ENCODE measurements at places on chromosomes 12 and 14.
A peak's percentile ranks its signal among the peaks of the same experiment; 100 is the strongest.

DNA sequence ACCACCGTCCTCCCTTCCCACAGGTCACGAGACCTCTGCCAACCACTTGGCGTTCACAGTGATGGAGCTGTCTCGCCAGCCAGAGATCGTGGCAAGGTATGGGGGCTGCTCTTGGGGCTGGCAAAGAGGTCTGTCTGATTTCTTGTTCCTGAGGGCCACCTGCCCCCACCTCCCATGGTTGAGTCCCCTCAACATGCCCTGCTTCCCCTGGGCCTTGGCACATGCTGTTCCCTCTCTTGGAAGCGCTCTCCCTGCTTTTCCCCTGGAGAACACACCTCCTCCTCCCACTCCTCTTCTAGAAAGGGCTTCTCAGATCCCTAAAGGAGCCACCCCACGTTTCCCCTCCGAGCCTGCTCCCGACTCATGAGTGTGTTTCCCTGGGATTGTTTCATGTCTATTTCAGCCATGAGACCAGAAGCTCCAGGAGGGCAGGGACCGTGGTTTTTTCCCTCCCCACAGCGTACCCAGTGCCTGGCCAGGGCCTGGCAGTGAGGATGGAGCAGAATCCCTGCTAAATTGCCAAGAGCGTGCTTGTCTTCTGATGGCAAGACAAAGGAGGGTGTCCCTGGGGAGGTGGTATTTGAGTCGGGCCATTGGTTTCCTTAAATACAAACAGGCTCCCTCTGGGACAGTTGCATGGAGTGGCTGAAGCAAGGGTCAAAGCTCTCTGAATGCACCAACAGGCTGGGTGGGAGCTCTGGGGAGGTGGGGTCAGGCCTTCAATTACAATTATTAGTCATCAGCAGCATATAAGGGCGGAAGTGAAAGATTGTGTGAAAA is 34.1 kb downstream of the CYP46A1 start:
- no peak for DNase-seq

DNA sequence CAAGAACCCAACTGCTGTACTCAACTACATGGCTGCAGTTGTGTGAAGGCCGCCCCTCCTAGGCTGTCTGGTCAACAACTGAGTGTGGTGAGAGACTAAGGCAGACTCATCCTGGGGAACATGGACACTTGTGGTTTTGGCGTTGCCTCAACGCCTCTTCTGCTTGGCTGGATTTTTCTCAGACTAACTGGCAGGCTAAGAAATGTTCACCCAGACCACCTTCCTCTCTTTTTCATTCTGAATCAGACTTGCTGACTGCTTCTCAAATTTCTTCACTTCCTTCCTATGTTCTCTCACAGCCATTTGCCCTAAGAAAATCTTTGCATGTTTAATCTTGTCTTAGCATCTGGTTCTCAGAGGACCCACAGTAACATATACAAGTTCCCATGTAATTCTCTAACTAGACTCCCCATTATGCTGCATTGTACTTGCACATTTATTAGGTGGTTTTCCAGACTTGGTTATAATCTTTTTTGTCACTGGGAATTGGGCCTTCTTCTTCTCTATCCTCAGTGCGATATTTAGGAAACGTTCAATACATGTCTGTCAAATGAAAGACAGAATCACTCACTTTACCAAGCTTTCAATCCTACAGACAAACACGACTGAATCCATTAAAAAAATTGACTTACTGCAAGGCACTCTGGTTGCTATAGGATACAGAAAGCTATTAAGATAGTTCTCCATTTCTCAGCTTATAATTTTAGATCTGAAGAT is 327.6 kb downstream of the CCER1 start:
- no peak for DNase-seq

GRCh38 chr14:47226877-47227520 is 448.4 kb downstream of the MDGA2 start:
- no peak for DNase-seq

DNA sequence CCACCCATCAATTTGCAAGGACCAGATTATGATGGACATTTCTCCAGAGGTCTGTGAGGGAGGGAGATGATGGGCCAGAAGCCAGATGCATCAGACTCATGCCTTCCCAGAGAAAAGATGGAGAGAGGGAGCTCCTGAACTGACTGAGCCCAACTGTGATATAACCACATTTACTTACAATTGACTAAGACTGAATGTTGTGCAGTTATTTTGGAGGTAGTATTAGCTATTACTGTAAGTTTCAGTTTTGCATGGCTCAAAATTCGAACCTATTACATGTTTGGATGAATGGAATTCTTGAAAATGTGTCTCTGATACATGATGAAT is 211.1 kb upstream of the SFSWAP start:
- DNase-seq = no peak

DNA sequence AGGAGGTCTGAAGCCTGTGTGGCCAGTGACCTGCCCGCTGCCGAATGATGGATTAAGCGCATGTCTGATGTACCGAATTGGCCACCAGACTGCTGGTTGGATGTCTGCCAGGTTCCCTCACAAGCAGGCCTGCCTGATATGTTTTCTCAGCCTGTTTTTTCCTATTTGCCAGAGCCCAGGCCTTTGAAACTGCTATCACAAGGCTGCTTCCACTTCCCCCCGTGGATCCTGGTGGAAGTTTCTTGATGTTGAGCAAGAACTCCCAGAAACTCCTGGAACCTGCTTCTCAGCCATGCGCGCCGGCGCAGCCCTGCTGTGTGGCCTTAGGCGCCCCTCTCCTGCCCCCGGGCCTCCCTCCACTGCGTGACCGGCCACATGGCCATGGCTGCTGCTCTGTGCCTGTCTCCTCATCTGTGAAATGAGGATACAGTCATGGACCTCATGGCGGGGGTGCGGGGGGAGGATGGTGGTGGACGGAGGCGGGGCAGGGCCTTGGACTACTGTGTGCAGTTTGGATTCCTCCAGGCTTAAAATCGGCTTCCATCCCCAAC is 56.6 kb downstream of the CALM1 start:
- DNase-seq = no peak

- DNase-seq = no peak
These were observed 153.4 kb downstream of the EFCAB11 start for GRCh38 chr14:89801136-89801535.

GRCh38 chr12:33054371-33054770 is 157.8 kb upstream of the PKP2 start:
- no peak for DNase-seq

DNA sequence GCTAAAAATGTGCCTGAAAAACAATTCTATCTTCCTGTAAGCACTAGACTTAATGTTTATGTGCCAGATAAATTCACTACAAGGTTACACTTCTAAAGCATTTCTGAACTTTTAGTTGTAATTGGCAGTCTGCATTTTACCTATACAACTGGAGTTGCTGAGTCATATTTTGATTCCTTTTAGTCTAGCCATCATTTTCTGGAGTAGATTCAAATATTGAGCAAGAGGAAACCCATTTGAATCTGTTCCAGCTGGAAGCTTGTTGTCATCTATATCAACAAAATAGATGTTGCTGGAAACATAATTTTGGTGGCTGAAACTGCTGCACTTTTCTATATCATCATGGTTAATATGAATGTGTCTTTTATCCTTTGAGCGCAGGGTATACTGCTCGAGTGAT is 122.2 kb upstream of the CCDC175 start:
- DNase-seq = no peak

- DNase-seq = no peak
These were observed 1.8 kb upstream of the CKAP4 start for GRCh38 chr12:106249411-106250135.

DNA sequence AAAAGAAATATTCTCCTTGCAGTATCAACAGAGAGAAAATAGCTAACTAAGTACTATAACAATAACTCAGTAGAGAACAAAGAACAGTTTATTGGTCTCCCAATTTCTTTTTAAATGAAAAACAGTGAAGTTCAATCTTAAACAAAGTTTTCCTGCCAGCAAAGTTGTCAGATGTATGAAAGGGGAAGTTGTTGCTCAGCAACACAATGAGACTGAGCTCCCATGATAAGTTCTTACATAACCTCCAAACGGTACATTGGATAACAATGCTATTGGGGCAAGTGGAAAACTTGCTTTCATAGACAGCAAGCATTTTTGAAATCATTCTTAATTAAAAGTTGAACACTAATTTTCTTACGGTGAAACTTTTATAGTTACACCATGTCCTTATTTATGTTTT is 94.9 kb downstream of the ALG10B start:
- DNase-seq = no peak

- no peak for DNase-seq
These were observed 40.9 kb downstream of the CCDC85C start for GRCh38 chr14:99562856-99563748.

GRCh38 chr12:49223122-49223521 is 34.2 kb upstream of the TUBA1A start:
- DNase-seq = no peak

- DNase-seq = no peak
These were observed 35.1 kb downstream of the ST8SIA1 start for GRCh38 chr12:22299294-22299912.

DNA sequence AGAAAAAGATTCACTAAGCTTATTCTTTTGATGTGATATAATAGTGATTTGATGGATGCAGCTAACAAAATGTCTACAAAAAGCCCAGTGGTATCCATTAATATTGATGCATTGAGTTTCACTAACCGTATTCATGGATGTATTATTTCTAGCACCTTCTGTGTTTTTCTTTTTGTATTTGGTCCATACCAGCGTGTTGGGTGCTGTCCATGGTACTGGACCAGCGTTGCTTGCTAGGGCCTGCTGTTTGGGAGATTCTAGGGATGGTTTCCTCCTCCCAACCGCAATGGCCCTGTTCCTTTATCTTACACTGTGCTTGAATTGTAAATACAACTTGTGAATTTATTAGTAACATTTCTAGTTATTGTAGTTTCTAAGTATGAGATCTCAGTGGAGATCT is 31.7 kb downstream of the ANO4 start:
- peak; percentile 1 for DNase-seq

- DNase-seq = peak; percentile 44
These were observed 38.3 kb upstream of the LTA4H start for GRCh38 chr12:96073346-96074330.

- DNase-seq = no peak
These were observed 134.2 kb downstream of the HMGA2 start for GRCh38 chr12:65958456-65958855.

GRCh38 chr14:54776361-54777001 is 126.1 kb downstream of the GCH1 start:
- DNase-seq = peak; percentile 74
